ENCODE measurements at places on chromosomes 6 and 20.

DNA sequence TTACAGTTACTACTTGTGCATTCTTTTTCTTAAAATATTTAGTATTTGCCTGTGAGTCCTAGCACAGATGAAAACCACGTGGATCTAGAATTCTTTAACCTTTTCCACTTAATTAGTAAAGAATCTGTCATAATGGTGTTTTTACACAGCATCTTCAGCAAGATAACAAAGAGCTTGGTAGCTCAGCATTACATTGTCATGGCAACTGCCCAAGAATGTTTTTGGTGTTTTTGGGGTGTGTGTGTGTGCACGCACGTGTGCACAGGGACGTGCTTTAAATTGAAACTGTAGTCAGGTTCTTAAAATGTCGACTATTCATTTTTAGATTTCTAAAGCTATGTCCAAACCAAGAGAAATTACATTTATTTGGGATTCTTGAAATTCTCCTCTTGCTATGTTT is 108.0 kb downstream of the FIG4 start:
- no peak for DNase-seq

- DNase-seq, result peak; percentile 61
Observed at GRCh38 chr6:36840432-36841403, 1.5 kb upstream of the CPNE5 start.

- no peak for DNase-seq
Observed at GRCh38 chr6:154479771-154480639, 30.5 kb downstream of the CNKSR3 start.

GRCh38 chr6:112183271-112183671 is 71.1 kb downstream of the LAMA4 start:
- DNase-seq, result no peak

All from T47D (cell line).